ENCODE measurements at places on chromosomes 5 and 9. TPM values are rescaled to one million over a fixed set of nuclear protein-coding genes. Genes with fewer than 3 reads are reported as not detected.

GRCh38 chr5:122779451-122779850, 4.6 kb downstream of the SNX2 start:
- H3K27me3 ChIP-seq = no peaks in the 10 kb centered on the region
- peaks cover 34% of the 10 kb centered on the region for H3K4me1 ChIP-seq
- DNase-seq = no peak

GRCh38 chr5:148859703-148860102, 33.3 kb downstream of the ADRB2 start:
- H3K36me3 ChIP-seq = no peaks in the 10 kb centered on the region
- no peak overlapping the region for H3K4me3 ChIP-seq
- H3K27ac ChIP-seq = no peak overlapping the region
- no peak for DNase-seq
- peaks cover 46% of the 10 kb centered on the region for H3K4me1 ChIP-seq

DNA sequence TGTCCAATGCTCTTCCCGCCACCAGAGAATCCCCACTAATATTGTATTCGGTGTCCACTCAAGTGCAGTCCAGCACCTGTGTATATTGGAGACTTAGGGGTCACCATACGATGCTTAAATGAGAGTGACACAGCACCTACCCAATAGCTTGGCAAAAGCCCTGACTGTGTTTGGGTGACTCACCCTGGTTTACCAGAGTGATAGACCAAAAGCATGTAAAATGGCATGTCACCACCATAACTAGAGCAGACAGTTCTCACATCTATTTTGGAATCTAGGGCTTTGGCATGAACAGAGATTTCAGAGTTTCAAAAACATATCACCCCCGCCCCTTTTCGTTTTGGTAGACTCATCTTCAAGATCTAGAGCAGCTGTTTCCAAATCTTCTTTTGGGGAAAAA, 217.3 kb upstream of the RASEF start:
- H3K4me3 ChIP-seq = no peak overlapping the region
- no peaks in the 10 kb centered on the region for H3K4me1 ChIP-seq
- DNase-seq = no peak
- no peaks in the 10 kb centered on the region for H3K27me3 ChIP-seq
- no peak overlapping the region for H3K27ac ChIP-seq

GRXCR2 gene
- polyA plus RNA-seq = not detected

SLC6A3 gene
- polyA plus RNA-seq = not detected
